ENCODE measurements at places on chromosomes 5 and 9.
A peak's percentile ranks its signal among the peaks of the same experiment; 100 is the strongest.

DNA sequence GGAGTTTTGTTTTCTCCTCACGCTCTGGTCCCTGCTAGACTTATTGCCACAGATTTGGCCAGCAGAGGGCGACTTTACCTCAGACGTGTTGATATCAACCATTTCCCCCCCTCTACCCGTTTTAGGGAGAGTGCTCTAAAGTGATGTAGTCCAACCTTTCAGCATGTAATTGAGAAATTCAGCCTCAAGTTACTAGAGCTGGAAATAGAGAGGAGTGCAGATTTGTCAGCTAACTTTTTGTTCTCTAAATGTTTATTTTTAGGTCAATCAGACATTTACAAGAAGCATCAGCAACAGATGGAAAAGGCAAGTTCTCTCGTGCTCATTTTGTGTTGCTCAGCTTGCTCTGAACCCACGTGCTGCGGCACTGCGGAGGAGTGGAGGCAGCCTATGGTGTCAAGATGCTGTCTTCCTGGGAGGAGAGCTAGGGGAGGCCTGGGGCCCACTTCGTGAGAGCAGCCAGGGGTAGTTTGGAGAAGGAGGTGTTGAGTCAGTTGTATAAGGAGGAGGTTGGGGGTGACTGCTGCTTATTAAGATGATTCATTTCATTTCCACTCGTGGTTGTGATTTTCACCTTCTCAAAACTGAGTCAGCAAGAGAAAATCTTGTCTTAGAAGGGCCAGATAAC is 53.6 kb downstream of the GPR107 start:
- DNase-seq = no peak

GRCh38 chr5:80711938-80712337 is 57.2 kb upstream of the DHFR start:
- DNase-seq = peak; percentile 25

GRCh38 chr9:136132512-136133050 is 13.9 kb upstream of the TMEM250 start:
- DNase-seq = no peak

- DNase-seq = no peak
Measured at GRCh38 chr5:93915142-93915553, 173.7 kb upstream of the POU5F2 start.

GRCh38 chr9:81664638-81665222 is 24.6 kb downstream of the TLE1 start:
- DNase-seq = no peak

DNA sequence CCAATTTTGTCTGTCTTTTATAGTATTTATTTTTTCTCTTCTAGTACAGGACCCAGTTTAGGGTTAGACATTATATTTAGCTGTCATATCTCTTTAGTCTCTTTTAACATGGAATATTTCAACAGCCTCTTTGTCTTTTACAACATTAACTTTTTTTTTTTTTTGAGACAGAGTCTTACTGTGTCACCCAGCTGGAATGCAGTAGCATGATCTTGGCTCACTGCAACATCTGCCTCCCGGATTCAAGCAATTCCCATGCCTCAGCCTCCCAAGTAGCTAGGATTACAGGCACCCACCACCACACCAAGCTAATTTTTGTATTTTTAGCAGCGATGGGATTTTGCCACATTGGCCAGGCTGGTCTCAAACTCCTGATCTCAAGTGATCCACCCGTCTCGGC is 90.1 kb downstream of the ADAMTS6 start:
- no peak for DNase-seq

GRCh38 chr5:142250119-142250518 is 74.7 kb downstream of the SPRY4 start:
- no peak for DNase-seq

- DNase-seq = no peak
Measured at GRCh38 chr5:83219495-83219894, 142.1 kb downstream of the XRCC4 start.

DNA sequence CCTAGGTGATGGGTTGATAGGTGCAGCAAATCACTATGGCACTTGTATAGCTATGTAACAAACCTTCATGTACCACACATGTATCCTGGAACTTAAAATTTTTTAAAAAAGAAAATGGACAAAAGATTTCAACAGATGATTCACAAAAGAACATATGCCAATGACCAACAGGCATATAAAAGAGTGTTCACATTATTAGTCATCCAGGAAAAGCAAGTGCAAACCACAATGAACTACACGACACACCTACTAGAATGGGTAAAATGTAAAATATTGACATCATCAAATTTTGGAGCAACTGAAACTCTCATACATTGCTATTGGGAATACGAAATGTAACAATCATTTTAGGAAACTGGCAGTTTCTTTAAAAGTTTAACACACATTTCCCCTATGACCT is 109.9 kb downstream of the YIPF5 start:
- no peak for DNase-seq

DNA sequence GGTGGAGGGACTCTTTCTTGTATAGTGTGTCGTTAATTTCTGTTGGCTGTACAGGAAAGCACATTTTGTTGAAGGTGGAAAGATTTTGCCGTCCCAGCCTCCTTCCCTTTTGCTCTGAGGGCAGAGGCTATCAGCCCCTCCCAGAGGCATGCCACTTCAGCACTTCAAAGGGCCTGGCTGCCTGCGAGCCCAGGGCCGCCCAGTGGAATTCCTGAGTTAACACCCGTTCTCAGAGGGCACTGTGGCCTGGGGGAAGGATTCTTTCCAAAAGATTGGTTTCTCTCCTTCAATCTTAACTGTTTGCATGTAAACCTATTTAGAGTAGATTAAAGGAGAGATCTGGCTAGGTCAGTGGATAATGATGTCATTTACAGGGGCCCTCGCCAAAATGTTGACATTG is 238.6 kb downstream of the FANCC start:
- no peak for DNase-seq

GRCh38 chr5:124718380-124718789 is 28.1 kb downstream of the ZNF608 start:
- DNase-seq = no peak

DNA sequence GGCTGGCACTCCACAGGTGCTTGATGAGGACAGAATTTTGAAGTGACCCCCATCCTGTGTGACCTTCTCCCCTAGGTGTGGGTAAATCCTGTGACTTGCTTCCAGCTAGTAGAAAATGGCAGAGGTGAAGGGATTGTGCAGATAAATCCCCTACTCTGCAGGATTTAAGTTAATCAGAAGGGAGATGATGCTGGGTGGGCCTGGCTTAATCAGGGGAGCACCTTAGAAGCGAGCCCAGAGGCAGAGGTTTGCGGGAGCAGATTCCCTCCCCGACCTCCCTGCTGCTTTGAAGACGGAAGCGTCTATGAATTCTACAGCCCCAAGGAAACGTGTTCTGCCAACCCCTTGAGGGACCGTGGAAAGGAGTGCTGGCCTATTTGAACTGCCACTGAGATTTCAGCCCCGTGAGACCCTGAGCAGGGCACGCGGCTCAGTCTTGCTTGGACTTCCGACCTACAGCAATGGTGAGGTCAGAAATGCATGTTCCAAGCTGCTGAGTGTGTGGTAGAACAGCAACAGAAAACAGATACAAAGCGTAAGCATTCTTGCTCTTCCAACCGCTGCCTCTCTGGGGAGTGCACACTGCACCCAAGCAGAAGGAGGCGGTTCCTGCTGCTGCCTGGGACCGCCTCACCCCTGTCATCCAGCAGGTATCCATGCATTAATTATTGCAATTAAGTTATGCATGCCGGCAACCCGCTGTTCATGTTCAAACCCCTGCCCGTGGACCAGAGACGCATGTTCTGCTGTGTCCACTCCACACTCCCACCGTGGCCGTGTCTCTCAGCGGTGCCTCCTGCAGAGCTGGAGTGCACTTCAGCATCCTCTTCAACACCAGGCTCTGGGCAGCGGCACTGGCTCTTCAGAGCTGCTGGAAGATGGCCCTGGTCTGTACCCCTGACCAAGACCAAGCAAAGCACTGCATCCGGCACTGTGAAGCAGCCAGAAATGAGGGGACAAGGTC is 54.6 kb upstream of the RXRA start:
- DNase-seq = no peak

DNA sequence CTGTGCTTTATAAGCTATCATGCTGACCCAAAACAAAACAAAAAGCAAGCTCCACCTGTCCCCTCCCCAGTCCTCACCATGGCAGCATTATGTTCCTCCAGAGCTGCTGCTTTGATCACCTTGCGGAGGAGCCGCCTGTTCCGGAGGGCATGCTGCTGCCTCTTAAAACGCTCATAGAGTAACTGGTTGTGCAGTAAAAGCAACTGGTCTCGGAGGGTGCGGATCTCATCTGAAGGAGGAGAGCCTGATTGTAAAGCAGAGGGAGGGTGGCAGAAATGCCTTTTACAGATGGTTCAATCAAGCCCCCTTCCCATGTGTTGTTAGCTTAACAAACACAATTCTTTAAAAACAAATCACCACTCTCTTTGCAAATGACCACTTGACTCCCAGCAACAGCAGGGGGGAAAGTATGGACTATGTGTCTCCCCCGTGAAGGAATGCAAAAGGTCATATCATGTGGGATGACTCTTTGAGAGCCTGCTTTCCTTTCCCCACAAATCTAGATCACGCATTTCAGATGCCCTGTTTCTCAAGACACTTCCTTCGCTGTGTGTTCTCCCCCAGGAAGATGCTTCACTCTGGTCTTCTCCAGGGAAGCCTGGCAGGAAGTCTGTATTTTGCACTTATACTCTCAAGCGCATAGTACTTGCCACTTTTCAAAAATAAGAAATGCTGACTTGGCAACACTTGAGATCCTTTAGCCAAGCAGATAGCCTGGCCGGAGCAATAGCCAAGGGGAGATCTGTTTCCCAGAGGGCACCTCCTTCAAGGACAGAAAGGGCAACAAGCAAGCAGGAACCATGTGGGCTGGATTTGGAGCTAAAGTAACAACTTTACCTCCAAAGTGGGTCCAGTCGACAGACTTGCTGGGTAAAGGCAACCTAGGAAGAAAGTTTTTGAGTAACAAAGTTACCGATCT is 25.1 kb downstream of the SPACA9 start:
- DNase-seq = no peak
